ENCODE measurements at places on chromosomes 12 and 14.

GRCh38 chr12:4562034-4562657, at the start of gene DYRK4:
Gene DYRK4 (plus strand): TSS chr12:4562208. CDS start chr12:4562246, 38 bp downstream.
- DNase-seq = peak; percentile 60

DNA sequence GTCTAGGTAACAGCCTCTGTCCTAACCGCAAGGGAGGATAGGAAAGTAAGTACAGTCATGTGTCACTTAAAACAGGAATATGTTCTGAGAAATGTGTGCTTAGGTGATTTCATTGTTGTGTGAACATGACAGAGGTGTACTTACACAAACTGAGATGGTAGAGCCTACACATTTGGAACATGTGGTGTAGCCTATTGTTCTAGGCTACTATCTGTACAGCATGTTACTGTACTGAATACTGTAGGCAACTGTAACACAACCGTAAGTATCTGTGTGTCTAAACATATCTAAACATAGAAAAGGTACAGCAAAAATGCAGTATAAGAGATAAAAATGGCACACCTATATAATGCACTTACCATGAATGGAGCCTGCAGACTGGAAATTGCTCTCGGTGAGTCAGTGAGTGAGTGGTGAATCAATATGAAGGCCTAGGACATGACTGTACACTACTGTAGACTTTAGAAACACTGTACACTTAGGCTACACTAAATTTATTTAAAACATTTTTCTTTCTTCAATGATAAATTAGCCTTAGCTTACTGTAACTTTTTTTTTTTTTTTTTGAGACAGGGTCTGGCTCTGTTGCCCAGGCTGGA, 13.2 kb upstream of the MDM2 start:
- DNase-seq = no peak

- DNase-seq = no peak
These were observed 27.7 kb upstream of the LTA4H start for GRCh38 chr12:96063046-96063445.

GRCh38 chr14:61343471-61343870, 22.1 kb downstream of the PRKCH start:
- no peak for DNase-seq

DNA sequence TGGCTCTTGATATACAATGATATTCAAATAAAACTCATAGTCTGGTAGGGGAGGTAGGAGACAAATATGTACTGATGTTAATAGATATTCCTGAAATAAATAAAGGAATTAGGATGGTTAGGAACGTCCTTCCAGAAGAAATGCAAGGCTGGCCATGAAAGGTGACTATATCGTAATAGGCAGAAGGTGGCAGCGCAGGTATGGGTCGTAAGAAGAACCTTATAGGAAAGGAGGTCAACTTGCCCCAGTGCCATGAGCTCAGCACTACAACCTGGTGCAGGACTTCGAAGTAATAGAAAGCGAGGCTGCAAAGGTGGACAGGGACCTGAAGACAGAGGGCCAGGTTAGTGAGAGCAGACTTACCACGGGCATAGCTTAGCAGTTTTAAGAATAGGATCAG, 55.3 kb upstream of the FGD4 start:
- no peak for DNase-seq

- DNase-seq = no peak
These were observed 193.6 kb upstream of the NUDT4 start for GRCh38 chr12:93183940-93184671.

- DNase-seq = no peak
These were observed 35.8 kb downstream of the BHLHE41 start for GRCh38 chr12:26088998-26089397.

GRCh38 chr12:25438638-25439037, 114.4 kb downstream of the LMNTD1 start:
- DNase-seq = no peak

GRCh38 chr14:50362764-50363713, 33.6 kb downstream of the CDKL1 start:
- DNase-seq = no peak

DNA sequence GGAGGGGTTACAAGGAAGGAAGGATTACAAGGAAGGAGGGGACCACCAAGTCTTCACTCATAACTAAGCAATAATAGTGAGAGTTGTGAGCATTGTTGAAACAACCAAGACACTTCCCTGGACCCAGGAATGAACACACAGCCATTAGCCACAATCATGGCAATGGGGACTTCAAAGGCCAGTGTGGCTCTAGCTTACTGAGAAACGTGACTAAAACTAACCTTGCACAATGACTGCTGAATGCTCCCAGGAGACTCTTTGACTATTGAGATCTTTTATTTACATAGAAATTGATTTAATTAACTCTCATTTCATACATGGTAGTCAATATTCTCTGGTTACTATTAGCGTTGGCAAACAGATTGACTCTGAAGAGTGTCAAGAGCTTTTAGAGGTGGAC, 263.0 kb upstream of the SOX5 start:
- DNase-seq = no peak

Data from HuH-7.5 (cell line).